T-helper 1 cell (primary cell): ENCODE measurements at places on chromosomes 6 and 20.

- no peak for DNase-seq
Measured at GRCh38 chr6:16982807-16983206, 119.0 kb upstream of the STMND1 start.

GRCh38 chr6:4582506-4583417 is 193.4 kb upstream of the CDYL start:
- no peak for DNase-seq

- no peak for DNase-seq
Measured at GRCh38 chr6:51929934-51930574, 157.4 kb downstream of the PKHD1 start.

DNA sequence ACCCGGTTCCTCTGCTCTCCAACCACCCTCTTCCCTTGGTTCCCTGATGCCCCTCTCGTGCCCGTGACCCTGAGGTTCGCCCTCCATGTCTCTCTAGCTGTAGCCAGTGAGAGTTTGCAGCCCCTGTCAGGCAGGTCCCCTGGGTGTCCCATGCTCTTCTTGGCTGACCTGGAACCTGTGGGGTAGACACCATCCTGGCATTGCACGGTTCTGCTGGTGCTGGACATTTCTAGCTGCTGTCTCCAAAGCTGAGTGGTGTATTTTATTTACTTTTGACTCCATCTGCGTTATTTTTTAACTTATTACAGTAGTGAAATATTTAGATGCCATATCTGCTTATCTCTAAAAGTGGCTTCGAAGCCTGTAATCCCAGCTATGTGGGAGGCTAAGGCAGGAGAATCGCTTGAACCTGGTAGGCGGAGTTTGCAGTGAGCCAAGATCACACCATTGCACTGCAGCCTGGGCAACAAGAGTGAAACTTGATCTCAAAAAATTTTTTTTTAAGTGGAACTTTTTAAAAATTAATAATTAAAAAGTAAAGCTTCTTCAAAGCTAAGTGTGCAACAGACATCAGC is 12.5 kb downstream of the ENTPD6 start:
- no peak for DNase-seq

GRCh38 chr20:40592941-40593340 is 96.1 kb downstream of the MAFB start:
- no peak for DNase-seq

DNA sequence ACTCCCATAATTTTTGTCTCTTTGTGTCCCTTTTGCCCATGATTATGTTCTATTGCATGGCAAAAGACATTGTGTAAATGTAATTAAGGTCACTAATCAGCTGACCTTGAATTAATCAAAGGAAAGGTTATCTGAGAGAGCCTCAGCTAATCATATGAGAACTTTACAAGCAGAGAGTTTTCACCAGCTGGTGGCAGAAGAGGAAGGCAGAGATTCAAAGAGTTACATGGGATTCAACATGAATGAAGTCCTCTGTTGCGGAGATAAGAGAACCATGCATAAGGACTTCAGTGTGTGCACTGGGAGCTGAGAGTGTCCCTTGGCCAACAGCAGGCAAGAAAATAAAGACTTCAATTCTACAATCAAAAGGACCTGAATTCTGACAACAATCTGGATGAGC is 494.1 kb upstream of the ARID1B start:
- no peak for DNase-seq

DNA sequence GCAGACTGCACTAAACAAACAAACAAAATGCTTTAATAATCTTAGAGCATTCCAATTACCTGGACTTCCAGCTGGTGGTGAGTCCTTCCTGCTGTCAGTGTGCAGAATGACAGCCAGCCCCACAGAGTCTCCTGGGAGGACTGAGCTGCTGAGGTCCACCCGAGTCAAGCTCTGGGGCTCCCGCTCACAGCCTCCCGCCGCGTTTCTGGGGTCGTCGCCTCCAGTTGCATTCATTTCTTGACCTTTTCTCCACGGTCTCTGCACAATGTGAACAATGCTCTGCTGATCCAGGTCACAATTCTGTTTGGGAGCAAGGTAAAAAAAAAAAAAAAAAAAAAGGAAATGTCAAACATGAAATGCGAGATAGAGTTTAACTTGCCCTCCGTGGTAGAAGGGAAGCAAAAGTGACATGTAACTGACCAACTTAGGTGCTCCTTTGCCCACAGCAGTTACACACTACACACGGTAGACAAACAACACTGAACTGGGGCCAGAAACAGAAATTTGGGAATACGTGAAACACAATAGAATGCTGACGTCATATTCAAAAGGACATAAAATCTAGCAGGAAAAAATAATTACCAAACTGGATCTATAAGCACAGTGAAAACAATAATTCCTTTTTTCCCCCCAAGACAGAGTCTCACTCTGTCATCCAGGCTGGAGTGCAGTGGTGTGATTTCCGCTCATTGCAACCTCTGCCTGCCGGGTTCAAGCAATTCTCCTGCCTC is 464.9 kb downstream of the PRKN start:
- no peak for DNase-seq

GRCh38 chr6:23111984-23112383 is 542.6 kb downstream of the HDGFL1 start:
- no peak for DNase-seq

GRCh38 chr6:111996144-111996865 is 57.6 kb upstream of the CCN6 start:
- no peak for DNase-seq

- DNase-seq = no peak
Measured at GRCh38 chr20:63501818-63502670, 3.2 kb upstream of the EEF1A2 start.

- DNase-seq = no peak
Measured at GRCh38 chr20:62587757-62588402, 54.4 kb upstream of the SLCO4A1 start.

GRCh38 chr20:48260129-48260756 is 475.0 kb upstream of the SULF2 start:
- DNase-seq = no peak

GRCh38 chr20:57693670-57694329 is 16.0 kb downstream of the PMEPA1 start:
- no peak for DNase-seq

- no peak for DNase-seq
Measured at GRCh38 chr6:122400121-122400450, 634 bp downstream of the HSF2 start.

DNA sequence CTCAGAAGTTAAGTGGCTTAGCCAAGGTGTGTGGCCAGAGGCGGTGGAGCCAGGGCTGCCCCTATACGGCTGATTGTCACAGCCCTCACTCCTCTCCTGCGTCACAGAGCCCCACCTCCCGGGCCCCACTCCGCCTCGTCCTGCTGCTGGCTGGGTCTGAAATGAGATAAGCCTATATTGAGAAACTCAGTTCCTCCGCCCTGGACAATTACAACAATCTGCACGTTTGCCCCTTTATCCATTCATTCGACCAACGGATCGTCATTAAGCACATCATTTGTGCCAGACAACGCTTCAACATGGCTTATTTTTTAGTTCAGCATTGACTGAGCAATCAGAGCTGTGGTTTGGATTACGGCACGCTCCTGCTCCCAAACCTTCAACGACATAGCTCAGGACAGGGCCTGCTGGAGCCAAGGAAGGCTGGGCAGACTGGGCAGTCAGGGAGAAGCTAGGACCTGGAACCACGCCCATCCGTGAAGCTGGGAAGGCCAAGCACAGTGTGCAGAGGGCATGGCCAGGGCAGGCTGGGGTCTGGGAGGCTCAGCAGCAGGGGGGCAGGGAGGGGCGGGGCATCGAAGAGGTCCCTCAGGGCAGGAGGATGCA is 16.6 kb upstream of the EZR start:
- no peak for DNase-seq

DNA sequence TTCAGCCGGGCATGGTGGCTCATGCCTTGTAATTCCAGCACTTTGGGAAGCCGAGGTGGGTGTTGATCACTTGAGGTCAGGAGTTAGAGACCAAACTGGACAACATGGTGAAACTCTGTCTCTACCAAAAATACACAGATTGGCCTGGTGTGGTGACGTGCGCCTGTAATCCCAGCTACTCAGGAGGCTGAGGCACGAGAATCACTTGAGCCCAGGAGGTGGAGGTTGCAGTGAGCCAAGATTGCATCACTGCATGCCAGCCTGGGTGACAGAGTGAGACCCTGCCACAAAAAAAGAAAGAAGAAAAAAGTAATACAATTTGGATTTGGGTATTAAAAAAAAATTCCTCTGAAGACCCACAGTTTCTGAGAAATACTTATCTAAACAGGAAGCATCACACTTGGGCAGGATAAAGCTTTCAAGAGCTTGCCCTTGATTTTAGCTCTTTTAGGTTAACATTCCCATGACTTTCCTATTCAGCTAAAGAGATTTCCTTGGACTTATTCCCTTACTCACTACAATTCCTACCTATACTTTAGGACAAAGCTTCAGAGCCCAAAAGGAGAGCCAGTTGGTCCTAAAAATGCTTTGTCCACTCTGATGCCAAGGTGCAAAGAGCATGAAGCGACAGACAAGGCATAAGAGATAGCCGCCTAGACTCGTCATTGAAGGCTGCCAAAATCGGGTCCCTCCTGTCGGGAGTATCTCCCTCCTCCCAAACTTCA is 1.9 kb downstream of the ELOVL2 start:
- no peak for DNase-seq

DNA sequence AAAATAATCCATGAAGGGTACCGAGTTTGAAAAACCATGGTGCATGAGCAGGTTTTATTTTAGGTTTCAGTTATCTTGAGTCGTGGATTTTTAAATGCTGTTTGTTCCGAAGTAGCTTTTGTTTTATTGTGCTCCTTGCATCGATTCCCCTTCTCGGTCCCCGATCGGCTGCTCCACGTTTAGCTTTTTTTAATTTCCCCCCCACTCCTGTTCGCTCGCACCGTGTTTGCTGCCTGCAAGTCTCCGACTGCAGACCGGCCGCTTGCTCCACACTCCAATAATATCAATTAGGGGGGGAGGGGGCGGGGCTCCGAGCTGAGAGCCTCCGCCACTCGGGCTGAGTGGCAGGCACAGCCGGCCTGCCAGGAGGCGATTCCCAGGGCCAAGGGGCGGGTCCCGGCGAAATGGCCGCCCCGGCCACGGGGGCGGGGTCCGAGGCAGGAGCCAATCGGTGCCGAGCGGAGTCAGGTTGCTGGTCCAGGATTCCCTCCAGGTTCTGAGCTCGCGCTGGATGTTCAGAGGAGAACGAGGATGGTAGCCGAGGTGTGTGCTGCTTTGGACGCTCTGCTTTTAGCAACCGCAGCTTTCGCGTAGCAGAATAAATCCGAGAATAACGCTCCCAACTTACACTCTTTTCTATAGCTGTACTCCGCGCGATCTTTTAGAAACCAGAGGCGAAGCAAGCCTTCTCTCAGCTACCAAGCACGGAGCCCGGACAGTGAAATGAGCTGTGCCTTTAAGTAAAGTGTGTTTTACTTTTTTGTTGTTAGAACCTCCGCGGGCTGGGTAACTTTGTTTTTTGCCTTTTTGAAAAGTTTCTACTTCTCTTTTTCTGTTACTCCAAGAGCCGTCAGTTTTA is at the start of gene EPHA7:
Gene EPHA7 (minus strand): TSS at position 256 of the 859 bp plus-strand sequence. CDS start 218 bp downstream, at position 38.
- no peak for DNase-seq

GRCh38 chr6:24357336-24358218 is at the start of gene DCDC2:
TSS of gene DCDC2 (minus strand) at chr6:24358059. CDS start at chr6:24357750, 309 bp downstream.
- peak; percentile 33 for DNase-seq

DNA sequence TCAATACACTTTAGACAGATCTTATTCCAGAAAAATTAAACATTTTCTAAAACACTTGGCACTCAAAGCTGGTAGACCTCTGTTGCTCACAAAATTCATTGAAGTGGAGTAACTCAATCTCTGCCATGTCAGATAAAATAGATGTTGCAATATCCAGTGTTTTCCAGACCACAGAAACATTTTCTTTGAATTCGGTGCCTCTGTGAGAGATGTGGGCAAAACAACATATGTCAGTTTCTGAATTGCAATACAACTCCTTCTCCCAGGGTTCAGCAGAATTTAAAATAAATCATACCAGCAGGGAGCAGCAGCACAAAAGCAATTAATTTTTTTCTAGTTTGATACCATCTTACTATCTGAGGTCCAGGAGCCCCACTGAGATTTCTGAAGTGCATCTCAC is 11.3 kb upstream of the PKHD1 start:
- DNase-seq = no peak

DNA sequence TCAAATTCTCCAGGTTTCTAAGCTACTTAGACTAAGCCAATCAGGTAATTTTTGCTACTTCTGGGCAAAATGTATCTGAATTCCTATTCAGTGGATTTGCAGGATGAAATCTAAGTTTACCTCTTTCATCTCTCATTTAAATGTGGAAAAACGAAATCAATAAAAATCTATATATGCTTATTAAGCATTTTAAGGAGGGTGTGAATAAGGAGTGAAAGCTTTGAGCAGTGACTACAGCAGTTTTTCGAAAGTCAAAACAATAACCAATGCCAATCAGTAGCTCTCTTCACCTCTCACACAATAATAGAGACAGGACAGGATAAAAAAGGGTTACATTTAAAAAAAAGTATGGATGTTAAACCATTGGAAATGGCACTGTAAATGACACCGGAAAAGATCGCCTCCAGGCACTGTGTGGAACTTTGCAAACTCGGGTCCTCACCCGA is 476 bp upstream of the BCKDHB start:
- no peak for DNase-seq

- DNase-seq = no peak
Measured at GRCh38 chr6:147503587-147503986, 4.9 kb upstream of the SAMD5 start.

DNA sequence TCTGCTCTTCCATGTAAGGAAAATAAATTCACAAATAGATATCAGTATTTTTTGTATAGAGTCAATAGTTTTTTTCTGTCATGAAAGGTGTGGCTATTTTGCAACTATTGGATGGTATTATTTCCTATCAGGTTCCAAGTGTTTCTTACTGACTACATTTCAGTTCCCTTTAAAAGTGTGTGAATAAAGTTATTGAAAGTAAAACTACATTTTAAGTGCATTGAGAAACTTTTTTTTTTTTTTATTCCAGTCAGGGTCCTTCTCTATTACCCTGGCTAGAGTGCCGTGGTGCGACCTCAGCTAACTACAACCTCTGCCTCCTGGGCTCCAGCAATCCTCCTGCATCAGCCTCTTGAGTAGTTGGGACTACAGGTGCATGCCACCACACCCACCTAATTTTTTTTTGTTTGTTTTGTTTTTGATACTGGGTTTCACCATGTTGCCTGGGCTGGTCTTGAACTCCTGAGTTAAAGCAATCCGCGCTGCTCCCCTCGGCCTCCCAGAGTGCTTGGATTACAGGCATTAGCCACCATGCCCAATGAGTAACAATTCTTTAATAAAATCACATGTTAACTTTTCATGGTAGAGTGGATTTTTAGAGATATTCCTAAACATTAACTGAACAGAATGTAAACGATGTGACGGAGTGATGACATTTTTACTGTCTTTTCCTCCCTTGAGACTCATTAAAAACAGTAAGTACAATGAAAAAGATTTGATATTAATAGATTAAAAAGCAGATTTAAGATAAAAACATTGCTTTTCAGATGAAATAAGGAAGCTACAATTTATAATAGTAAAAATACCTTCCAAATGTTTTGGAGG is 69.7 kb upstream of the ADGRF4 start:
- no peak for DNase-seq

DNA sequence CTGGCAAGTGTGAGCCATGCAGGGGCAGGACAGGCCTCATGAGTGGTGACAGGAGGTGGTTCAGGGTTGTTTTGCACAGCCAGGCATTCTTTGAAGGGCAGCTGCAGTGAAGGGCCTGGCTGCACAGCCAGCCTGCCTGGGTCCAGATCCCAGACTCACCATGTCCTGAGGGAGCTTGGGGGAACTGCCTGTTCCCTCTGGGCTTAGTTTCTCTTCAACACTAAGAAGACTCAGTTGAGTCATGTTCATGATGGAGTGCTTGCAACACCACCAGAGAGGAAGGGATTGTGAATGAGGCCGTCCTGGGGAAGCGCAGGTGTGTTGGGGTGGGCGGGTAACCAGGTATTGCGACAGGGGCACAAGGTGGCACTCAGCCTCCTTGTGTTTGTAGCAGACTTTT is 102.4 kb downstream of the CDH26 start:
- DNase-seq = no peak
